Fibroblast of lung (primary cell): ENCODE measurements at places on chromosomes 11 and 22.

DNA sequence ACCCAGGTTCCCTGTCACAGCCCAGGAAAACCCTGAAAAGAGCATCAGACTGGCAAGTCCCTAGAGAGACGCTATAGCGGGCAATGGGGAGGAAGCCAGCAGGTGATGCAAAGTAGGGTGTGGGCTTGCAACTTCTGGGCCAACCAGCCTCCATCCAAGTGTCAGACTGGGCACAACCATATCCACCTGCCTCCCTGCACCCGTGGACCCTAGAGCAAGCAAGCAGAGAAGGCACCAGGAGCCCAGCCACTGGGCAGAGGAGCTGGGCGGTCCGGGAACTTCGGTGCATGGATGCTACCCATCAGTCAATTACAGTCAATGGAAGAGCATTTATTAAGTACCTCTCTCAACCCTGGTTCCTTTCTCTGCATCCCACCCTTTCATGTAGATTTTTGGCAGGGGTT, 2.8 kb downstream of the NECTIN1 start:
- DNase-seq = no peak

DNA sequence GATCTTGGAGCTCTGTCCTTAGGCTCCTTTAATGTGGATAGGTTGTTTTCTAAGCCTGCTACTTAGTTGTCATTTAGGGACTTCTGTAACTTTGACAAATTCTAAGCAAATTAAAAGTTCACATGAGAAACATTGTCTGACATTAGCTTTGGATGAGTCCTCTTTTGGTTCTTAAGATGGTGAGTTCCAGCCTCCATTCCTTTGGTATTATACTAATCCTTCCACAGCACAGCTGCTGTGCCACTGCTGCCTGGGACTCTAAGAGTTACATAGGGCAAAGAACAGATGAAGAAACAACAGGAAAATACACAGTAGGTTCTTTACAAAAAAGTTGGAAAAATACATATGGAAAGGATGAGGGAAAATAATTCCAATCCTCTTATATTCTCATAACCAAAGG, 25.3 kb upstream of the PIK3C2A start:
- DNase-seq = no peak

DNA sequence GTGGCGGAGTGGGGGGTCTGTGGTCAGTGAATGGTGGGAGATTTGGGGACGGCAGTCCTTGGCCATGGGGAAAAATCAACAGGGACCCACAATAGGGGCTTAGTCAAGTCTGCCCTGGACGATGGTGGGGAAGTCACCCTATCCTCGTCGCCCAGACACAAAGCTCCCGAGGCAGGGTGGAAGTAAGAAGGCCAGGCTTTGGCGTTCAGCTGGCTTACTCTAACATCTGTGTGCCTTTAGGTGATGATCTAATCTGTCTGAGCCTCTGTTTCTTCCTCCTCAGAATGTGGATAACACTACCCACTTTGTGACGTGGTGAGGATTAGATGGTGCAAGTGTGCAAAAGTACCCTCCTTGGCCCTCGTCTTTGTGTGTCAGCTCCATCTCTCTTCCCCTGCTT, 192.2 kb downstream of the ST3GAL4 start:
- peak; percentile 6 for DNase-seq

GRCh38 chr11:74546752-74547151, 45.6 kb upstream of the POLD3 start:
- no peak for DNase-seq

- peak; percentile 75 for DNase-seq
Observed at GRCh38 chr11:60905551-60906113, 753 bp downstream of the PRPF19 start.

- peak; percentile 96 for DNase-seq
Observed at GRCh38 chr11:117072517-117073461, 25.4 kb downstream of the SIK3 start.

GRCh38 chr22:46668116-46668515, 47.9 kb downstream of the GRAMD4 start:
- DNase-seq = no peak

- DNase-seq = no peak
Observed at GRCh38 chr11:130217133-130218031, 57.8 kb downstream of the ST14 start.

GRCh38 chr11:22657101-22657694, 9.2 kb upstream of the GAS2 start:
- DNase-seq = no peak

- DNase-seq = peak; percentile 19
Observed at GRCh38 chr11:65417702-65418430, 4.7 kb upstream of the NEAT1 start.

GRCh38 chr11:12066799-12067508, 43.4 kb upstream of the MICAL2 start:
- DNase-seq = peak; percentile 67

DNA sequence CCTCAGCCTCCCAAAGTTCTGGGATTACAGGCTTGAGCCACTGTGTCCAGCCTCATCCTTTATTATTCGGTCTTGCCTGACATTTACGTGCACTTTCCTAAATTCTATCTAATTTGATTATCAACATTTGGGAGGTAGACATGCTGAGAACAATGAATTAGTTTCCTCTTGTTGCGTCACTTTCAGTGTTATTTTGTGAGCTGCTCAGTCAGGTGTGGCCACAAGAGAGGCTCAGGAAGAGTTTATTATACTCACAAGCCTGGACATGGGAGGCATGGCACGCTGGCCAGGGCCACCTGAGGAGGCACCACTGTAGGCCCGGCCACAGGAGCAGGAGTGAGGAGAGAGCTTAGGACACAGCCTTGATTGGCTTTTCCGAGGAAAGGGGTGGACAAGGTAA, 59.7 kb upstream of the RBFOX2 start:
- DNase-seq = no peak

- peak; percentile 45 for DNase-seq
Observed at GRCh38 chr11:126140201-126140925, 71.1 kb downstream of the RPUSD4 start.

DNA sequence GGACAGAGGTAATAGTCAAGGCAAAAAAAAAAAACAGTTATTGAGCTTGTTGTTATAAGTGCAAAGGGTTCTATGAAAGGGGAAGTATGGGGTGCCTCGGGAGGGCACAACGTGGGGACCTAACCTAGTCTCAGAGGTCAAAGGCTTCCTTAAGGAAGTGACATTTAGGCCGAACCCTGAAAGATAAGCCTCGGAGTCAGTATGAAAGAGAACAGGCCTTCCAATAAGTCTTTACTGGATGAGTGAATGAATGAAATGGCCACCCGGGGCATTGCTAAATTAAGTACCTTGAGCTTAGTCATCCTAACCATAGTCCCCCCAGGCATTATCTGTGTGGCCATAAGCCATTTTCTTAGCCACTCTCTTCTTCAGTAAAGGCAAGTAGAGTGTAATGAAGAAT, 19.7 kb downstream of the FLI1 start:
- DNase-seq = no peak

DNA sequence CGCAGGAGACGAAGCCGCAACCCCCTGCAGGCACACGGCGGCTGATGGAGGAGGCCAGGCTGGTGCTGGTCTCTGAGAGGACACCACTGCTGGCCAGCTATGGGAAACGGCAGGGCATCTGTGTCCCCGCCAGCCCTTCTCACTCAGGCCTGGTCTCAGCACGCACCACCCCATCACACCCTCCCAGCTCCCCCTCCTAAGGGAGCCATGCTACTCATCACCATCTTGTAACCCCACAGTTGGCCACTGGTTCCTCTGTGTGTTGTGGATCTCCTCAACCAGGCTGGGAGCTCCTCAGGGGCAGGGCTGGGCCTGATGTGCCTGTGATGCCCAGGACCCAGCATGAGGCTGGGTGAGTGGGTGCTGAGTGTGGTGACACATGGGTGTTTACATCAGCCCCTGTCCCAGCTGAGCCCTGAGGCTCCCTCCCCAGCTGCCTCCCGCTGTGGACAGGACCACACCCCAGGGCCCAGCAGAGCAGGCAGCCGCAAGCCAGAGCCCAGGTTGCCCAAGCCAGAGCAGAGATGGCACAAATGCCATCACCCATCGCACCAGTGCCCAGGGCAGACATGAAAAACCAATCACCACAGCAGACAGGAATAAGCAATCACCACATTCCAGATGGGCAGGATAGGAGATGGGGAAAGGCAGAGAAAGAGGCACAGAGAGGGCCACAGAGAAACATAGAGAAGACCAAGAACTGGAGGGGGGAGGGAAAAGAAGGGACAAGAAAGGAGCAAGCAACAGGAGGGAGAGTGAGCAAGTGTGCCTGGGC, 8.2 kb downstream of the ARVCF start:
- DNase-seq = no peak

DNA sequence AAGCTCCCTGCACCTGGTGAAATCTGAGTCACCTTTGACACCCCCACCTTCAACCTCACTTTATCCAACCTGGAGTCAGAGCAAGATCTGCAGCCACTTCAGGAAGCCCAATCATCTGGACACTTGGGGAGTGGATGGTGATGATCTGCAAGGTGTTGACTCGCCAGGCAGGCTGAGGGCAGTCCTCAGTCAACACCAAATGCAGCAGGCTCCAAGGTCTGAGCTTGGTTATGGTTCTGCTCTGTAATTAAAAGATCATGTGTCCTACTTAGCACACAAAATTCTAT, 446.9 kb downstream of the BRD1 start:
- DNase-seq = no peak

DNA sequence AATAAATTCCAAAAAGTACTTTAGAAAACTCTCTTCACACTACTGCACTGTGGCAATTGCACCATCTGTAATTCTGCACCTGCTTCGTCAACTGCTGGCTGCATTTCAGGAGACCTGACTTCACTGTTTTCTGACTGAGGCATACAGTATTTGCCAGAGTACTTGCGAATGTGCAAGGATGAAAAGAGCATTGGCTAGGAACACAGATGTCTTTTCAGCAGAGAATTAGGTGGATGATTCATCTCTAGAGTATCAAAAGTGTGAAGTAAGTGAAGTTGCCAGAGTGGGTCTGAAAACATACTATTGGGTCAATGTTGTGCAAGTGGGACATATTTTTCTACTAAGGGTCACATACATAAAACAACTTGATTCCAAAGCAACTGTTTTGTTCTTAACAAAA, 427.5 kb upstream of the CCDC90B start:
- peak; percentile 47 for DNase-seq

DNA sequence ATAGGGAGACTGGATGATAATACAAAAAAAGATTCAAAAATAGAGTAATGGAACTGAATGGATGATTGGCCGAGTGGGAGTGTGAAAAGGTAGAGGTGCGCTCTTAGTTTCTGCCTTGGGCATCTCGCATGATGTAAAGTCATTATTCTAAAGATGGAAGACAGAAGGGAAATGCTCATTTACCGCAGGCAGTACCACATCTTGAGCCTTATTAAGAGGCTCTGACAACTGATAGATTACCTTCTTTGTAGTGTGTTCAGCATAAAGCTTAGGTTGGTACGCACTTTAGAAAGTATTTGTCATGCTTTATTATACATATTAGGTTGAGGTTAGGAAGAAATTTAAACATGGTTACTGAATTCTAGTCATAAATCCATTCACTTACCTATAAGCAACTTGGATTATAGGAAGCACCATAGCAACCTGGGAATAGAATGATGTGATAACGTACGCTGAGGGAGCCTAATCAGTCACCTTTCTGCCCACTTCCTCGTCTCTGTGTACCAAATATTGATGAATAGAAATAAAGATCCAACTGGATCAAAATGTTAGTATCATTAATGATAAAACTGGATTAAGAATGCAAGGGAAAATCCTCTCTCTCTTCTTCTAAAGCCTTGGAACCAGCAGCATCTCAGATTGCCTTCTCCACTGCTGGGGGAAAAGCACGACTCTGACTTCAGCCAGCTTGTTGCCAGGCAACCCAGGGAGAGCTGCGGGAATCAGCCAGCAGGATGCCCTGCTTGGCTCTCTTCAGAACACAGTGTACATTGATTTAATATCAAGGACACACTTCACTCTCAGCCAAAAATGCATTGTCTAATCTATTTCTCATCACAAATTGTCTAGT, 29.0 kb upstream of the VWA5A start:
- no peak for DNase-seq

DNA sequence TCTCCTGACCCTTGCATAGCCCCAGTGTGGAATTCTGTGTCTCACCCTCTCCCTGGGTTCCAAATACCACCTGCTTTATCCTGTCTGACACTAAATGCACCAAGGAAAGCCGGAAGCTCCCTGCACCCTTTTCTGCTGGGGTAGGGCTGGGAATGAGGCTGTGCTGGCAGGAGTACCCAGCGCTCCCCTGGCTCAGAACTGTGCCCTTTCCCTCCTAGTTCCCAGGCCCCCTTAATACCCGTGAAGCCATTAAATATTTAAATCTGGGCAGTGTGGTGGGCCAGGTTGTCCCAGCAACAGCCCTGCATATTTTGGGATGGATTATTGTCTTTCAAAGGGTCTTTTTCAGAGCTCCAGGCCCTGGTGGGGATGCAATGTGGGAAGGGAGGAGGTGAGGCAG, 63.0 kb downstream of the TP53I11 start:
- no peak for DNase-seq

GRCh38 chr22:37132773-37133172, 16.9 kb downstream of the IL2RB start:
- no peak for DNase-seq

- DNase-seq = peak; percentile 69
Observed at GRCh38 chr11:132898021-132898420, 634.3 kb downstream of the OPCML start.

DNA sequence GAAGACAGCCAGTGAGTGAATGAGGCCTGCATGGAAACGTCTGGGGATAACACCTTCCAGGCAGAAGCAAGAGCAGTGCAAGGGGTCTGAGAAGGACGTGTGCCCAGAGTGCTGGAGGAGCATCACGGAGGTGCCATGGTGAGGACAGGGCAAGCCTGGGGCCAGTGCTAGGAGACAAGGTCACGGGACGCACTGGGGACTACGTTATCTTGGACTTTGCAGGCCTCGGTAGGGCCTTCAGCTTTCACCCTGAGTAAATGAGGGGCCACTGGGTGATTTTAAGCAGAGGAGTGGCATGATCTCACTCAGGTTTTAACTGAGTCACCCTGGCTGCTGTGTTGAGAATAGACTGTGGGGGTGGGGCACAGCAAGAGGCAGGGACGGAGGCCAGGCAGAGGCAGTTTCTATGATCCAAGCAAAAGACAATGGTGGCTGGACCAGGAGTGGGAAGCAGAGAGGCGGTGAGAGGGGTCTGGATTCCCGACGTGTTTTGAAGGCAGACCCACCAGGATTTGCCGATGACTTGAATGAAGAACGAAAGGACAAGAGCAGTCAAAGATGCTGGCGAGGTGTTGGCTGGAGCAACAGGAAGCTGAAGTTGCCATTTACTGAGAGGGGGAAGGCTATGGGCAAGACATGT, 102.7 kb upstream of the PARVA start:
- peak; percentile 42 for DNase-seq

GRCh38 chr11:30002157-30002785, 14.6 kb downstream of the KCNA4 start:
- DNase-seq = no peak

GRCh38 chr11:125662689-125663088, 18.0 kb downstream of the ACRV1 start:
- no peak for DNase-seq

GRCh38 chr11:69000831-69001242, 12.2 kb downstream of the MRGPRF start:
- peak; percentile 84 for DNase-seq

- DNase-seq = no peak
Observed at GRCh38 chr11:121298774-121299173, 6.2 kb downstream of the SC5D start.

DNA sequence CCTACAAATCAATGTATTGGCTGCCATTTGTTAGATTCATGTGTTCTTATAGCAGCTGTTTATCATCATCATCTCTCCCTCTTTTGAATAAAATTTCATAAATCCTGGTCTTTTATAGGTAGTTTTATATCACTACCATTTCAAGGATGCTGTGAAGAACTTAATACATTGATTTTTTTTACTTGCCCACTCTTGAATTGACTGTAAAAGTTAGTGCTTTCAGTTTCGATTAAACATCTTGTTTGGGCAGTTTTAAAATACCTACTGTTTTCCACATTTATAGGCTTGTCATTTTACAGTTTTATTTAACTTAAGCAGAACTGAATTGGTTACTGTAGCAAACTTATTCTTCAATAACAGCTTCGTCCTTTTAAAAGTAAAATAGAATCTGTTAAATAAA, 59.5 kb downstream of the TTC17 start:
- DNase-seq = no peak
